Stimulated activated CD8-positive, alpha-beta memory T cell treated with anti-CD3 and anti-CD28 coated beads, Interleukin-7, amount 100 ng/mL, for 24 hours (primary cell): ENCODE measurements at places on chromosomes 1 and 21.

DNA sequence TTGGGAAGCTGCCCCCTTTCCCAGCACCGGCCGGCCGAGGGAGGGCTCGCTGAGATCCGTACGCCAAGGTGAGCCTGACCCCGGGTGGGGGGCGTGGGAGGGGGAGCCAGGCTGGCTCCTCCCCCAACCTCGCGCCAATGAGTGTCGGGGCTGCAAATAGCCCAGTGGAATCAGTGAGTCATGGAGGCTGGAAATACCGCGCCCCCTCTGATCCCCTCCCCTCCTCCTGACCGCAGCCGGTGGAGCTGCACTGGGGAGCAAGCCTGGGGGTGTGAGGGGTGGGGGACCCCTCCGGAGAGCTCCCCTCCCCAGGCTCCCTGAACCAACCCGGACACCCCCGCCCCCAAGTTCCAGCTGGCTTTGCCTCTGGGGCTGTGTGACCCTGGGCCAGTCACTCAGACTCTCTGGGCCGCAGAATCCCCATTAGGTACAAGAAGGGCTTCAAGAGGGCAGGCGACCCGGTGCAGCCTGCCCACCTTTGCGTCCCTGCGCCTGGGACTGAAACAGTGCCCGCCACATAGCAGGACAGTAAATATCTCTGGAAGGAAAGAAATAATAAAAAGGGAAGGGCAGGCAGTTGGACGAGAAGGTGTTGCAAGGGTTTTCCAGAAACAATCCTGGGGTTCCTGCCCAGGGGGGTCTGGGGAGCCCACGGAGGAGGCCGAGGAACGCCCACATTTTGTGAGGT is 4.5 kb downstream of the HSPB7 start:
- DNase-seq: peak; percentile 26

DNA sequence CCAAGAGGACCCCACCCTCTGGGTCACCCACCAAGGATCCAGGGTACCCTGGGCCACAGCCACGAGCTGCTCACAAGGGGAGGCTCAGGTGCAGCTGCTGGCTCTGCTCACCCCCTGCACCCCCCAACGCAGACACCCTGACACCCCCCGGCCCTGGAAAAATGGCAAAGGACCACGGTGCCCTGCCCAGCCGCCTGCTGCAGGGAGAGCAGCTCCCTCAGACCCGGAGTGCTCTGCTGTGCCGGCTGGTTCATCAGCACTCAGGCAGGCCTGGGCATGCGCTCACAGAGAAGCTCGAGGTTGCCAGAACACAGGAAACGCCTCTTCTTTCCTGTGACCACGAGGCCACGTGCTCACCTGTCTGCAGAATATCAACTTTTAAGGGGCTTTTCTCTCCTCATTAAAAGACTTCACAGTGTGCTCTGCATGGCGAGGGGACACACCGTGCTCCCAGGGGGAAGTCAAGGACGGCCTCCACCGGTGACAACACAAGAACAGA is 4.3 kb upstream of the C1QTNF12 start:
- peak; percentile 25 for DNase-seq

DNA sequence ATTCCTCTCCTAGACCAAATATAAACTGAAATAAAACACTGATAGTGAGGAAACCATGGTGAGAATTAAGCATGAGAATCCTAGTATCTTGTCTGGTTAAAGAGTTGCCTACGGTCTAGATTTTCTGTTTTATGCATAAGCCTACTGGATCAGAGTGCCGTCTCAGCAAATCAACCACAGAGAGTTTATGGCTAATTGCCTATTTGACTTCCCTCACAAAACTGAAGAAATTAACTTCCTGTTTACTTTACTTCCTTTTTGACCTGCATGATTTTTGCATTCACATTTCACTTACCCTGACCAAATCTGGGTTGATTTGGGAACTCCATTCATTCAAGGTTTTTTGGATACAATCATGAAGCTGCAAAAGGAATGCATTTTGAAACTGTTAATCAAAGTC is 5.0 kb downstream of the GCLM start:
- no peak for DNase-seq

DNA sequence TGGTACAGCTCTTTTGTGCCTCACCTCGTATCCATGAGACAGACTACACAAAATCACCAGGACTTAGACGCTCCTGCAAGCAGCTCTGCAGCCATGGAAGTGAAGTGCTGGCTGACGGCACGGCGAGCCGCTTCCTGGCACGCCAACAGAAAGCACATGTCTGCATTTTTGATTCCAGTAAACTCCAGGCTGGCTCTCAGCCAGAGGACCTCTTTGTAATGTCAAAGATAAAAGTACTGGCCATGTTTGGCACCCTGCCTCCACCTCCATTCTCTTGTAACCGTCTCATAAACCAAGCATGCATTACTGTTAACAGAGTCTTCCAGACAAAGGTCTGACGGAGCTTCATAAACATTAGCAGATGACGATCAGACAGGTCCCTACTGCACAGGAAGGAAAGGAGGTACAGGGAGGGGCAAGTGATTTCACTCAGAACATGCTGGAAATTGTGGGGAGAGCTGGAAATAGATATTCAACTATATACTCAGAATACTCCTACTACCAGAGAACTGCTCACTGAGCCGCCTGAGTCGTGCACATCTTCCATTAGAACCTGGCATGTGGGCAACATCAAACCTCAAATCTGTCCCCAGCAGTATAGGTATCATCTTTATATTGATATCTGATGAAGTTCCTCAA is 632.0 kb downstream of the SMYD3 start:
- no peak for DNase-seq

- DNase-seq: no peak
Measured at GRCh38 chr1:179969962-179970361, 15.4 kb downstream of the CEP350 start.

DNA sequence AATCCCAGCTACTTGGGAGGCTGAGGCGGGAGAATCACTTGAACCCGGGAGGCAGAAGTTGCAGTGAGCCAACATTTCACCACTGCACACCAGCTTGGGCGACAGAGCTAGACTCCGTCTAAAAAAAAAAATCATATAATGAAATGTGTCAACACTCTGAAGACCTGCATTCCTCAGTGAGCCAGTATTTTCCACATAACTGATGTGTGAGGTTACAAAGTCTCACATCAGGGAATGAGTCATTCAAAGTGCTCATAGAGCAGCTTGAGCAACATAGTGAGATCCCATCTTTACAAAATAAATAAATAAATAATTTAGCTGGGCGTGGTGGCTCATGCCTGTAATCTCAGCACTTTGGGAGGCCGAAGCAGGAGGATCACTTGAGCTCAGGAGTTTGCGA is 65.5 kb downstream of the CASZ1 start:
- no peak for DNase-seq

DNA sequence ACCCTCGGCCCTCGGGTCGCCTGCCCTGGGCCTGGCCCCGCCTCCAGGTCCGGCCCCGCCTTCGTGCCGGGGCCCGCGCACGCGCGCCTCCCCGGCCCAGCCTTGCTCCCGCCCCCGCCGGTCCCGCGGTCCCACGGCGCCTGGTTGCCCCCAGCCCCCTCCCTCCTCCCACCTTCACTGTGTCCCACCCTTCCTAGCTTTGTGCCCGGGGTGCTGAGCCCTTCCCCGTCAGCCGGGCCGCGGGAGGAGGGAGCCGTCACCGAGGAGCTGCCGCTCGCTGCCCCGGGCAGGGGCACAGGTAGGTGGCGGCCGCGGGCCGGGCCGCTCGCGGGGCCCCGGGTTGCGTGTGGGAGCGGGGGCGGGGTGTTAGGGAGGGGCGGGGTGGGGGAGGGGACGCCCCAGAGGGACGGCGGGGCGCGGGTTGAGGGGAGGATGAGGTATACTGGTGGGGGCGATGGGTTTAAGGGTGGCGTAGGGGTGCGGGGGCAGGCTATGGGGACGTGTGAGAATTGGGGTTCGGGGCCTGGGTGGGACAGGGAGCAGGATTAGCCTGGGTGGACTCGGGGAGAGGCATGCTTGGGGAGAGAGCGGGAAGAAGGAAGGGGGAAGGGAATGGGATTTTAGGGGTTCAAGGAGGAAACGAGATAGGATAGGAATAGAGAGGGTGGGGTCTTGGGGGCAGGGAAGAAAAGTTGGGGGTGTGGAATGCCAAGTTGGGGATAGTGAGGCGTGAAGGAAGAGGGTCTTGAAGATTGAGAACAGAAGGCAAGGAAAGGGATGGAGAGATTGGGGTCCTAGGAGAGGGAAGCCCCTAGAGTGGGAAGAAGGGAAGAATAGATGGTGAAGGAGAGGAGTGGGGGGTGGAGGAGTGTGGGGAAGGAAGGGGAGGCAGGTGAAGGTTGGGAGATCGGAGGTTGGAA is at the start of gene LRRC42:
Gene LRRC42, plus strand, starts transcription at position 99 of the 920 bp plus-strand sequence. CDS start 5,650 bp downstream, outside the sequence.
- DNase-seq: no peak

DNA sequence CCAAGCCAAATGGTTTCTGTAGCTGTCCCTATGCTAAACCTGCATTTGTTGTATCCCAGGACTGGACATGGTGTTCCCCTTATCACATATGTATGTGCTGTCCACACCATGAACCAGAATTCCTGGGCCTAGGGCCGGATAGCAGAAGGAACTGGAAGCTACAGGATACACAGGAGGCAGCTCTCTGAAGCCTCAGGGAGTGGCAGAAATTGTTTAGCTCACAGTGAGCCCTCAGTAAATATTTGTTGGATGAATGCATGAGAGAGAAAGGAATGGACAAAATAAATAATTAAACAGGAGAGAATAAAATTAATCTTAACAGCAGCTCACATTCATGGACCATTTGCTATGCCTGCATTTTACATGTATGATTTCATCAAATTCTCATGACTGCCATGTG is 2.1 kb downstream of the NIPAL3 start:
- DNase-seq: no peak

DNA sequence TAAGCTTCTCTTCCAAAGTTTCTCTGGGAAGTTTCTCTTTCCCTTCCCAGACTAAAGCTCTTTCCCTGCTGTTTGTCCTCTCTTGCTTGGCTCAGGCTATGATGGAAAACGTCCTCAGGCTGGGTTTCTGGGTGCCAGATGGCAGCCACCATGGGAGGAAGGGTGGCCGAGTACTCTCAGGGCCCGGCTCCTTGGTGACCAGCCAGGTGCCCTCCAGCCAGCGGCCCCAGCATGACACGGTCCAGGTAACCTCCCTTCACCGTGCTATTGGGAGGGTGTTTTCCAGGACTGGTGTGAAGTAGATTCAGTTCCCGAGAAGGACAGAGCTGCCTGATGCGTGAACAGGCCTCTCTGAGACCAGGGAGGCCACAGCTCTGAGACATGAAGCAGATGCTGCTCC is 60.3 kb downstream of the KIF26B start:
- DNase-seq: no peak

DNA sequence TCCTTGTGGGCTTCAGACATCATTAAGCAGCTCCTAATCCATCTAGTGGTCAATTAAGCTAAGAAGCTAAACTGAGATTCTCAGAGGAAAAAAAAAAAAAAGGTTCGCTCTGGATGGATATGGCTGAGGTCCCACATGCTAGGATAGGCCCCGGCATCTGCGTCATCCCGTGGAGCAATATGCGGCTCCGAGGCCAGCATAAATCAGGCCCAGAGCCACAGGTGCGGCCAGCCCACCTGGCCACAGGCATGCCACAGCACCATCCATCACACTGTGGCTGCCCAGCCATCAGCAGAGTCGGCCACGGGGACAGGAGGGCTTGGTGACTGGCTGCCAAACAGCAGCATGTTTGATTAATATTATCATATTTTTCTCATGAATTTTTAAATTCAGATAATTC is 106.9 kb upstream of the TIAM1 start:
- DNase-seq: no peak

DNA sequence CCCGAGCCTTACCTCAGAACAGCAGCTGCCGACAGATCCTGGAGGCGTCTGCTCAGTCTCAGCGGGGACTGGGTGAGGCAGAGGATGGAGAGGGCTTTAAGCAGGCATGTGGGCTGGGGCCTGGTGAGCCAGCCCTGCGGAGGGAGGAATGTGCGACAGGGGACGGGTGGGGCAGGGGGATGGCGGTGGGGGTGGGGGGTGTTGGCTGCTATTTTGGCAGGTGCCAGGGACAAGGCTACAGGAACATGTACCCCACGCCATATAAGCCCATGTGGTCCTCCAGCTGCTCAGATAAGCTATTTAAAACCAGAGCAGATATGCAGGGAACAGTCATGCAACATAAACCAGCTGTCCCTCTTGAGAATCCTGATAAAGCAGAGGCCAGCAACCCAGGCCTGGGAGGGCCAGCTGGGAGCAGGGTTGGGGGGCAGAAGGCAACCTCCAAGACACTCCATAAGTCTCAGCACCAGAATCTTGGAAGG is at the start of gene TNNT2:
Gene TNNT2, minus strand, starts transcription at position 70 of the 482 bp plus-strand sequence. CDS start 4,426 bp downstream, outside the sequence.
- no peak for DNase-seq

DNA sequence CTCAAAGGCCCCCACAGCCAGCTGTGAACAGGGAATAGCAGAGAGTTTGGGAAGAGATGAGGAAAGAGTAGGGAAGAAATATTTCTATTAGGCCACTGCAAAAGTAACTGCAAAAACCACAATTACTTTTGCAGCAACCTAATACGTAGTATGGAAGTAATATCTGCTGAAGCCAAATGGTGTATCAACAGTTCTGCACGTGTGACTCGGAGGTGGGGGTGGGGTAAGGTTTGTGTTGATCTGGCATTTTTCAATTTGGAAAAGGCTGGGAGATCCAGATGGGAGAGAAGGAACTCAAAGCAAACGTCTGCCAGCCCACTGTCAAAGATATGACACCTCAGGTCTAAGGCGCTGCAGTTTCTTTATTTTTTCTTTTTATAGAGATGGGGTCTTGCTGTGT is 11.1 kb upstream of the ZNF436 start:
- DNase-seq: no peak

GRCh38 chr1:244796719-244797406 is 38.6 kb upstream of the COX20 start:
- peak; percentile 19 for DNase-seq

- DNase-seq: no peak
Measured at GRCh38 chr21:29443411-29444010, 144.8 kb downstream of the BACH1 start.

DNA sequence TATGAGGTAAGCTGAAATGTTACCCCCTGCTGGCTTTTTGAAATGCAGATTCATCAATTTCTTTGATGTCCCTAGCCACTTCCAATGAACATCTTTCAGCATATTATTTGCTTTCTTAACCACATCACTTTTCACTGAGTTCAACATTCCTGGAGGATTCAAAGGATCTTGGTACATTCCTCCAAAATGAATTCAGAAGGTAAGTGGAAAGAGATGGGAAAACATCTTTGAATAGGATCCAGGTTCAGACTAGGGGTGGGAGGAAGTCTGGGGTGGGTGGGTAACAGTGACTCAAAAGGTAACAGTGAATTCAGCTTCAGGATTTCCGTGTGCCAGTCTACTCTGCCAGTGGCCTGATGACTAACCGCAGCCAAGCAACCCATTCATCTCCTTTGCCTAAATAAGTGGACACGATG is 180.7 kb downstream of the ZC3H11B start:
- no peak for DNase-seq

GRCh38 chr1:31422505-31423319 is 9.7 kb downstream of the SERINC2 start:
- peak; percentile 53 for DNase-seq

DNA sequence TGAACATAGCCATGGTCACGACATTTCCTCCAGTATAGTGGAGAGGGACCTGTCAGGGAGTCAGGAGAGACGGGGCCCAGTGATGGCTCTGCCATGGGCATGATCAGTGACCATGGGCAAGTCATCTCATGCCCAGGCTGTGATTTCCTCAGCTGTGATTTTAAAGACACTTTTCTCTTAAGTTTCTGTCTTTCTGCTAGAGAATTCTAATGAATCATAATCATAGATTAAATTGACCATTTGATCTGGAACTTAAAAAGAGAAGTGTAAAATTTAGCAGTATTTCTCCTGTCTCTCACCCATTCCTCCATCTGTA is 112.7 kb downstream of the USP25 start:
- no peak for DNase-seq

GRCh38 chr1:84374991-84375696 is 23.1 kb upstream of the DNASE2B start:
- DNase-seq: no peak
